ENCODE measurements at places on chromosomes 7 and 10. TPM values are rescaled to one million over a fixed set of nuclear protein-coding genes. Genes with fewer than 3 reads are reported as not detected.

LIPJ gene
- not detected for total RNA-seq

HYAL4 gene
- 0.49 TPM for total RNA-seq

CADPS2 gene
- 35.9 TPM for total RNA-seq

VTI1A gene
- 26.1 TPM for total RNA-seq

CCDC136 gene
- total RNA-seq, result 0.07 TPM

HSPA12A gene
- 0.05 TPM for total RNA-seq

CYP3A4 gene
- not detected for total RNA-seq

Measured in mammary microvascular endothelial cell (primary cell).